Esophagus squamous epithelium (tissue), 5 donors: ENCODE measurements at places on chromosomes 4 and X.

- DNase-seq = no peak
Measured at GRCh38 chrX:134673123-134673522, 14.9 kb upstream of the PLAC1 start.

GRCh38 chr4:87213421-87214075 is 6.9 kb downstream of the KLHL8 start:
- DNase-seq = no peak

- no peak for DNase-seq
Measured at GRCh38 chr4:30716158-30716557, 4.0 kb upstream of the PCDH7 start.

GRCh38 chrX:149518236-149518635 is 13.1 kb upstream of the IDS start:
- DNase-seq = no peak

DNA sequence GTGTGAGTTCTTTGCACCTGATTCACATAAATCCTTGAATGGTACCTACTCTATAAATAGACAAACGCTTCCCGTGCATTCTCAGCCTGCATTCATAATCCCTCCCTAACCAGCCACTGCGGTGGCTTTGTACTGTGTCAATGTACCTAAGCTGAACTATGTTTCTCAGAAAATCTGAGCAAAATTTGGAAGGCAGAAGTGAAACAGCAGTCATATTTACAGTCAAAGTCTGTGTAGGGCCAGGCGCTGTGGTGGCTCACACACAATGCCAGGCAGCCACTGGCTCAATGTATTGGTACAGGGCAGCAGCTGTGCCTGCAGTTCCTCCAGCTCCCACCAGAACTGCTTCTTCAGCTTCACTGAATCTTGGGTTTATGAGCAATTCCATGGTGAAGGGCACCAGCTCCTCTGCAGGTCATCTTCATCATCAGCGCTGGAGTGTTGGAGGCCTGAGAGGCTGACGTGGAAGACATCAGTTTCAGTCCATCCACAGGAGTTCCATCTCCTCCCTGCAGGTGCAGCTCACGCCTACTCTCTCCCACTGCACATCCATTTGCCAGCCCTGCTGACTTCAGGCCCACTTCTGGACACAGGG is 32.3 kb upstream of the IRF2 start:
- DNase-seq = peak; percentile 14

DNA sequence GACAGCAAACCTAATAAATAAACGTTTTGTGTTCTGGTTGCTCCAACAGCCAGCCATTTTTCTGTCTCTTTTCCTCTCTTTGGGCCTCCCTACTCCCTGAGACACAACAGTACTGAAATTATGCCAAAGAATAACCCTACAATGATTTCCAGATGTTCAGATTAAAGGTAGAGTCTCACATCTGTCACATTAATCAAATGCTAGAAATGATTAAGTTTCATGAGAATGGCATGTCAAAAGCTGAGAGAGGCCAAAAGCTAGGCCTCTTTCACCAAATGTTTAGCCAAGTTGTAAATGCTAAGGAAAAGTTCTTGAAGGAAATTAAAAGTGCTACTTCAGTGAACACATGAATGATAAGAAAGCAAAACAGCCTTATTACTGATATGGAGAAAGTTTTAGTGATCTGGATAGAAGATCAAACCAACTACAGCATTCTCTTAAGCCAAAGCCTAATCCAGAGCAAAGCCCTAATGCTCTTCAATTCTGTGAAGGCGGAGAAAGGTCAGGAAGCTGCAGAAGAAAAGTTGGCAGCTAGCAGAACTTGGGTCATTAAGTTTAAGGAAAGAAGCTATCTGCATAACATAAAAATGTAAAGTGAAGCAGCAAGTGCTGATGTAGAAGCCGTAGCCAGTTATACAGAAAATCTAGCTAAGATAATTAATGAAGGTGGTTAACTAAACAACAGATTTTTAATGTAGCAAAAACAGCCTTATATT is 182.1 kb upstream of the NUDT6 start:
- DNase-seq = no peak

DNA sequence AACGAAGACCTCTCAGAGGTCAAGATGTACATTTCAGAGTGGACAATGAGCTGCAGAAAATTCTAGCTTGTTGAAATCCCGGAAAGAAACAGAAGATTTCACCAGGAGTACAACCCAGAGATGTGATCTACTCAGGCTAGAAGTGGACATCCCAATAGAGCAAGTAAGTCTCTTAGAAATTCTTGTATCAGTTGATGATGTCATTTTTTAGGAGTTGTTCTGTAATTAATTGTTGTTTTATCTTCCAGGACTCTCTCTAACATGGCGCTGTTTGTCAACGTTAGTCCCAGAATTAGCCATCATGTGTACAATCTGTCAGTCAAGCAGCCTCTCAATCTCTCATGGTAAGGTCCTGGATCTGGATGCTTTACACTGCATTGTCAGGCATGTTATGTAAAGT is 174.4 kb downstream of the GRIA3 start:
- no peak for DNase-seq

DNA sequence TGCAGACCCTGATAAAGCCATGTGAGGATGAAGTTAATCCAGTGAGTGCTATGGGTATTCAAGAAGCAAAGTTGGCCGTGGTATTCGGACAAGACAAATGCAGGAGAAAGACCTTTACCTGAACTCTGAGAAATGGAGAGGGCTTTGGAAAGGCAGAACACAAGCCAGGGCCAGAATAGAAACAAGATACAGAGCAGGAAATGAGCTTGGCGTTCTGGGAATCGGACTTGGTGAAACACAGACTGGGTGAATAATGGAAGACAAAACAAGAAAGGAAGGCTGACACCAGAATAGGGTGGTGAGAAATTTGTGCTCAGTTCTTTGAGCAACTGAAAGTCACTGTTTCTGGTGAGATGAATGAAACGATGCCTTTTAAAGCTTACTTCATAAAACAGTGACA is 83.3 kb downstream of the VEGFC start:
- no peak for DNase-seq

GRCh38 chrX:39688576-39689375 is 409.0 kb downstream of the BCOR start:
- DNase-seq = no peak

DNA sequence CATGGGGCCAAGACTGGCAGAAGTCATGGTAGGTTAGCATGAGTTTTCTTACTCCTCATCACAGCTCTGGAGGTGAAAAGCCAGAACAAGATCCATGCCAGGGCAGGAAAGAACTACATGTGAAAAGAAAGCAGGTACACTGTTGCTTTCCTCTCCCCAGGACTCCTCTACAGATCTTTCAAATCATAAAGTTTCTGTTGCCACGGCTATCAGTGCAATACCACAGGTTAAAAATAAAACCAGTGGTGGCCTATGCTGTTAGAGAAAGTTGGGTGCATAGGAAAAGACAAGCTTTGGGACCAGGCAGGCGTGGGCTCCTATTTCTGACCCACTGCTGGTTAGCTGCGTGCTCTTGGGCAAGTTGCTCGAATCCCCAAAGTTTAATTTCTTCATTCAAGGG is 81.4 kb downstream of the SH3RF1 start:
- DNase-seq = no peak

DNA sequence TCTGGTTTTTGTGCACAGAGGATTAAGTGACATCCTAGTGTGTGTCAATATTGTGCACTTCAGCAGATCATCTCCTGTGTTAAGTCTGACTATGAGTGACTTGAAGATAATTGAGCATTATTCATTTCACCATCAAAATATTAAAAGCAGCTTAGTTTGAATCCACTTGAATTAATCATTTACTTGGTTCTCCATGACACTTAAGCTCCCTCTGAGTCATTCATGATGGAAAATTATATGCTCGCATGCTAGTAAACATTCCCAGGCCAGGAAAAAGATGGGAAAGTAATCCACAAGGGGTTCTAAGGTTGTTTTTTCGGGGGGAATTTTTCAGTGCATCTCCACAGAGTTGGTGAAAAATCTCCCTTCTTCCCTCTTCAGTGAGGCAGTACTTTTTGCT is 97.2 kb upstream of the EOLA2 start:
- DNase-seq = no peak

DNA sequence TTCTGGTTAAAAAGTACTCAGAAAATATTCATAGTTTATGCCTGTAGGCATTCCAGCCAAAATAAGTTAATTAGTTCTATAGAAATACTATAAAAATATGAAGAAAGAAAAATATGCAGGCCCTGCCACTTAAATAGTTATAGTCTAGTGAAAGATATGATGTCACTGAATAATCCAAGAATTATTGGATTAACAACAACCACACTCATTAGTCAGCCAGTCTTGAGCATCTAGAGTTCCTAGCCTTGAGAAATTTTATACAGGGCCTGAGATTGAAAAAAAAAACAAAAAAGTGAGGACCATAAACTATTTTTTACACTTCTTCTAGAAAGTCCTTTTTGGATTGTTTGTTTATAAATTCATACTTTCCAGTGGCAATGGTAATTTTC is 823.0 kb downstream of the FAT4 start:
- DNase-seq = no peak

DNA sequence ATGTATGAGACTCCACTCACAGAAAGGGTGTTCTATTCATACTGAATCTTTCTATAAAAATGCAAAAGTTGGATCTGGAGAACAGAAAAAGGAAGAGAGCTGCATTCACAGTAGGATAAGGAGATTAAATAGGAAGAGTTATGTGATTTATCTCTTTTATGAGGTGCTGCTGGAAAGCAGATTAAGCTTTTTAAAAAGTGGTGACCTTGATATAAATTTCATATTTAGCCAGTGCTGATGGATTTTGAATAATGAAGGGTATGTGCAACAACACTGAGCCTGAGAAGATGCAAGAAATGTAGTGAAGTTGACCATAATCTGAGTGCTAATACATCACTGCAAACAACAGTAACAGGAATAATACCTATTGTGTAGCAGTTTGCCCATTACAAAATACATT is 795.6 kb downstream of the IL1RAPL1 start:
- no peak for DNase-seq

GRCh38 chr4:110815950-110816349 is 193.1 kb upstream of the PITX2 start:
- DNase-seq = no peak

- DNase-seq = no peak
Measured at GRCh38 chr4:156901871-156902270, 69.7 kb downstream of the PDGFC start.

GRCh38 chr4:79450053-79450452 is 42.0 kb upstream of the GK2 start:
- no peak for DNase-seq

GRCh38 chrX:117610806-117611205 is 505.8 kb downstream of the KLHL13 start:
- DNase-seq = no peak

DNA sequence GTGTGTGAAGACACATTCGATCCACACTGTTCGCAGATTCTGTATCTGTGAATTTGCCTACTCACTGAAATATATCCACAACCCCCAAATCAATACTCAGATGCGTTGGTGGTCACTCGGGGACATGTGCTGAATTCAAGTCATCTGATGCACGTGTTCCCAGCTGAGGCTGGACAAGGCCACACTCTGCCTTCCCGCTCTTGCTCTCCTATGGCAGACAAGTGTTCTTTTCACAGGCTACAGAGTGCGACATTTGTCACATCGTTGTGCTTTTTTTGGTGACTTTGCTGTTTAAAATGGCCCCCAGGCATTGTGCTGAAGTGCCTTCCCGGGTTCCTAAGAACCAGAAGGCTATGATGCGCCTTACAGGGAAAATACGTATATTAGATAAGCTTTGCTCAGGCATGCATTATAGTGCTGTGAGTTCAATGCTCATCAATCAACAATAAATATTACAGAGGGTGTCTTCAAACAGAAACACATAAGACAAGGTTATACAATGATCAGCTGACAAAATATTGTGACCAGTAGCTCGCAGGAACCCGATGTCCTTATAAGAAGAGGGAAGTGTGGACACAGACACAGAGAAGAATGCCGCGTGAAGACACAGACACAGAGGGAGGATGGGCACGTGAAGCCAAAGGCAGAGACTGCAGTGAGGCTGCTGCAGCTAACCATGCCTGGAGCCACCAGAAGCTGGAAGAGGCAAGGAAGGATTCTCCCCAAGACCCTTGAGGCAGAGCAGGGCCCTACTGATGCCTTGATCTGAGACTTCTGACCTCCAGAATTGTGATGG is 42.0 kb downstream of the IRF2 start:
- DNase-seq = no peak

GRCh38 chrX:22340022-22340616 is 67.4 kb downstream of the CBLL2 start:
- DNase-seq = no peak

- no peak for DNase-seq
Measured at GRCh38 chrX:105150557-105150956, 69.9 kb downstream of the TEX13A start.

GRCh38 chr4:176874721-176875445 is 82.2 kb upstream of the VEGFC start:
- no peak for DNase-seq

DNA sequence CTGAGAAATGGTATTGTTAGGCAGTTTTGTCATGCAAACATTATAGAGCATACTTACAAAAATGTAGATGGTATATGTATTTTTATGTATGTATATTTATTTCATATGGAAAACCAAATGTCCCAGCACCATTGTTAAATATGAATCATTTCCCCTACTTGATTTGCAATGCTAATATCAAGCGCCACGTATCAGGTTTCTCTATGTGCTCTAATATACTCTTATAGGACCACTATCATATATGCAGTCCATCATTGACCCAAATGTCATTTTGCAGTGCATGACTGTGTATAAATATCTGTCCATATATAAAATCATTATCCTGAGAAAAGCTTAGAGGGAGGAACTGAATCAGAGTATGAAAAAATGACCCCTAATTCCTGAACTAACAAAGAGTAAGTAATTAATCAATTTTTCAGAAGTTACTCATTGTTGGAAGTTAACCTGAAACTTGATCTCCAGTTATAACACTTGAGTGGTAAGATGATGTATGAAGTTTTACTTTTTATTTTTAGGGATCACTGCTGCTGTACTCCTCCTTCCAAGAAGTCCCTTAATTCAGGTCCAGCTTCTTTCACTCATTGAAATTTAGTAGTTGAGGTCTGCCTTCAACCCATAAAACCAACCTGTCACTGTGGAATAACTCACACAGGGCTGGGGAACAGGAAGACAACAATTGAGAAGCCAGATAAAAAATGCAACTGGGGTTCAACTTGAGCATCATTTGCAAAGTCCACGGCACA is 134.8 kb upstream of the LDB2 start:
- no peak for DNase-seq

DNA sequence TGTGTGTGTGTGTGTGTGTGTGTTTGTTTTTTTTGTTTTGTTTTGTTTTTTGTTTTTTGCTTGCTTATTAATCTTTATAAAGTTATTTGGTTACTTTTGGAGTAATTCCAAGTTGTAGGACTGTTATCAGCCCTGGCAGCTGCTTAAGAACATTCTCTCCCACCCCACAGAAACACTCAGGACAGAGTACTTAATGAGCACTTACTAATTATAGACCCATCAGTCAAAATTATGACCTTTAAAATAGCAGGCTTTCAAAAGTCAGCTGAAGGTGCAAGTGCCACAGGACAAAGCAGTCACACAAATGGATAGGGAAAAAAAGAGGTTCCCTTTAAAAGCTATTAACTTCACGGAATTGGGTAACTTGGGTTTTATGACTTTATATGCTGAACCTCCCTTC is 69.0 kb downstream of the BEND2 start:
- no peak for DNase-seq

- DNase-seq = no peak
Measured at GRCh38 chr4:163806653-163807052, 312.2 kb downstream of the TMA16 start.
